DND-41 (cell line): ENCODE measurements at places on chromosomes 12 and 14.

DNA sequence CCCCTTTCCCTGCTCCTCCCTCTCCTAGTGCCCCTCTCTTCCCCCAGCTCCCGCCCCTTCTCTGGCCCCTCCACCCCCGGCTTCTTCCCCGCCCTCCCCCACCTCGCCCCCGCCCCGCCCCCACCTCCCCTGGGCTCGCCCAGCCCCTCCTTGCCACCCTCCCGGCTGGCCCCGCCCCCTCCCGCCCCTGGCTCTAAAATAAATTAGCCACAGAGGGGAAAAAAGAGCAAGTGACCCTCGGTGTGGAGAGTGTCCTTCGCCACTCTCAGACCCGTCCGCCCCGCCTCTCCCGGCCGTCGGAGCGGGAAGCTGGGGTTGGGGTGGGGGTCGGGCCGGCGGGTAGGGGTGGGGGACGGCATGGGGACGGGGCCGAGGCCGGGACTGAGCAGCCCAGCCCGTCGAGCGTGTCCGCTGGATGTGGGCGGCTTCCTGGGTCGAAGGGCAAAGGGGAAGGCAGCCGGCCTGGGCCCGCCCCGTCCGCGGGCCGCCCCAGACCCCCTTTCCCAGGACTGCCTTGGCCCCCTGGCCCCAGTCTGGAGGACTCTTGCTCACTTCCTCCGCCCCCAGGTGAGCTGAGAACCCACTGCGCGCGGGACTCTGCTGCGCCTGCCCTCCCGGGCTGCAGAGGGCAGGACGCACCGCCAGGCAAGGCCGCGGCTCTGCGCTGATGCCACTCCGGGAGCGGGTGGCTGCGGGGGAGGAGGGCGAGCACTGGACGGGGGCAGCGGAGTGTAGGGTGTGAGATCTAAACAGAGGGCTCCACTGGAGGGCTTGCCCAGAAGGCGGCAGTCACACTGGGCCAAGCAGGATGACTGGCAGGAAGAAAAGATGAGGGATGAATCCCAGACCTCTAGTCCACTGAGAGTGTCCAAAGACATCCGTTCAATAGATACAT lies 570 bp upstream of the FIGNL2 start:
- DNase-seq, result no peak

GRCh38 chr14:84850595-84850994 lies 679.3 kb upstream of the FLRT2 start:
- DNase-seq, result no peak

GRCh38 chr12:89187507-89187906 lies 164.8 kb downstream of the DUSP6 start:
- DNase-seq, result no peak

GRCh38 chr12:118850244-118850825 lies 131.0 kb upstream of the SRRM4 start:
- peak; percentile 21 for DNase-seq

DNA sequence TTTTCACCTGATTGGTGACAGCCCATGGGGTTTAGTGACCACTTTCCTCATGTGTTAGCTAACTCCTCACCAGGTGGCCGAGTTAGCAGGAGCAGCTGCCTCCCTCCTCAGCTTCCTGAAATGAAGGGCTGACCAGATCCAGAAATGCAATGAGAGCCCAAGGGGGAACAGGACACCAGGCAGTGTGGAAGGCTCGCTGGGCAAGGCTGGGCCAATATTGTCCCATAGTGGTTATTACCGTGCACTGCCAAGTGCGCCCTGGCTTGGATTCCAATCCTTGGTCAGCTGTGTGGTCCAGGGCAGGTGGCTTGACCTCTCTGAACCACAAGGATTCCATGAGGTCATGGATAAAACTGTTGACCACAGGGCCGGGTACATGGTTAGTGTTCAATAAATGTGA lies 3.6 kb upstream of the HSPB8 start:
- DNase-seq, result no peak

DNA sequence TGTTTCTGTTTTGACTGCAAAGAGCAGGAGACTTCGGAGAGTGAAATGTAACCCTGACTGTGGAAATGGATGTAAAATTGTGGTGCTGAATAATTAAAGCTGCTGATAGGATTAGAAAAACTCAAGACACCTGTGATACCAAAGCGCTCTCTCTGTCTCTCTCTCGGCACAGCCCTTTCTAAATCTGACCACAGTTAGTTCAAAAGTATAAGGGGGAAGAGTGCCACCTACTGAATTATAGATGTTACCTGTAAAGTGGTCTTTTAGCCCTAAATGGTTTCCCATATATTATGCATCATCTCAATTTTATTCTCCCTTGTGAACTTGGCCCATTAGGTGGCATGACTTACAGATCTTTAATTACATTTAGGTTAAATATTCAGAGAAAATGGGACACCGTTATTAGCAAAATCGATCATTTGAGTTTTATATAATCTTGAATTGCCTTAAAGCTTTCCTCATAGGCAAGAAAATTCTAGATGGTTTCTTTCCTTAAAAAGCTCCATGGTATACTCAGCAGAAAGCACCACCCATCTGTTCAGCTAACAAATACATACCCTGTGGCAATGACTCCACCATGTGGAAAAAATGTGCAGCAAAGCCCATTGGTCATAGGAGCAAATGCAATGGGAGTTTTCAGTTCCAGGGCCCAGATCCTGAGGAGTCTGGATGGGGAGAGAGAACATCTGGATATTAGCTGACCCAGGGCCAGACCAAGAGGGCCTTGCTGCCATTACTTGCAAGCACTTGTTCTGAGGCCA lies 18.1 kb downstream of the RFC5 start:
- DNase-seq, result no peak

DNA sequence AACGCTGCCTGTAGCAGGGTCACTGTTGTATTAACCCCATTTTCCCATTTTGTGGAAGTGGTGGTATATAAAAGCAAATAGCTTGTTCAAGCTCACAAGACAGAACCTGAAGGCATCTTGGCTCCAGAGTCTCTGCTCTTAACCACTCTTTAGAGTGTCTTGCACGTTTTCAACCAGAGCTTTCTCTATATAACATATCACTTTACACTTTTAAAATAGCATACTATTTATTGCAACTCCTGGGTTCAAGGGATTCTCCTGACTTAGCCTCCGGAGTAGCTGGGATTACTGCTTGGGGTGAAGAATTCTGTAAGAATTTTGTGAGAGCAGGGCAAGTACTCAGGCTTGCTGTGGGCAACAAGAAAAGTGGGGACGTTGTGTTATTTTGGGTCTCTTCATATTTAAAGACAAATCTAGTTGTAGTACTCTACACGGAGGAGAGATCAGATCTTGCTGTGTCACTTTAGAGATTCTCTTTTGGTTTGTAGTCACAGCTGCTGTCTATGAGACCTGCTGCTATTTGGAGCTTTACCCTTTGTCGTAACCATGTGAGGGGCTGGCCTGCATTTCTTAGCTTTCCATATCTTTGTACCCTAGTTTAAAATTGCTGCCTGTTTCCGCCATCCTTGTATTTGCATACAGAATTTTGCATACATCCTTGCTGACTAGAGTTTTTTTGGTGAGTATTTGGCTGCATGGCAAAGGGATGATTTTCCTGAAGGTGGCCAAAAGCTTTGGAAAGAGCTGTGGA lies 40.7 kb downstream of the WDR20 start:
- no peak for DNase-seq

- DNase-seq, result no peak
These were observed 30.6 kb downstream of the RASSF9 start for GRCh38 chr12:85805654-85806053.

DNA sequence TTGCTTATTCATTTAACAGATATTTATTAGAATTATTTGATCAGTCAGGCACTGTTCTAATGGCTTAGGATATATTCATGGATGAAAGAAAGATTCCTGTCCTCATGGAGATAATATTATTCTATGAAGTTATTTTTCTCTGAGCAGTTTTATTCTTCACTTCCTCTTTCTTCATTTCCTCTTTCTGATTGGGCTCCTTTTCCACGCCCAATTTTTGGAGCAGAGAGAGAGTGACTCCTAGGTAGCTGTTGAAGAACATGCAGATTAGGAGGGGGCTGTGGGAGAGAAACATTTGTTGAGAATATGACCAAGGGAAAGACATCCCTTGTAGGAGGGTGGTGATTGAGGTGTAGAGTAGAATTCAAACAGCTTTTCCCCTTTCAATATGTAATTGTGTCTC lies 6.0 kb upstream of the YARS2 start:
- no peak for DNase-seq

- no peak for DNase-seq
These were observed 185.6 kb upstream of the NAV3 start for GRCh38 chr12:77644915-77645605.

GRCh38 chr12:4293299-4293965 lies 19.9 kb downstream of the CCND2 start:
- DNase-seq, result no peak

GRCh38 chr12:51820526-51821439 lies 27.7 kb downstream of the FIGNL2 start:
- peak; percentile 90 for DNase-seq

DNA sequence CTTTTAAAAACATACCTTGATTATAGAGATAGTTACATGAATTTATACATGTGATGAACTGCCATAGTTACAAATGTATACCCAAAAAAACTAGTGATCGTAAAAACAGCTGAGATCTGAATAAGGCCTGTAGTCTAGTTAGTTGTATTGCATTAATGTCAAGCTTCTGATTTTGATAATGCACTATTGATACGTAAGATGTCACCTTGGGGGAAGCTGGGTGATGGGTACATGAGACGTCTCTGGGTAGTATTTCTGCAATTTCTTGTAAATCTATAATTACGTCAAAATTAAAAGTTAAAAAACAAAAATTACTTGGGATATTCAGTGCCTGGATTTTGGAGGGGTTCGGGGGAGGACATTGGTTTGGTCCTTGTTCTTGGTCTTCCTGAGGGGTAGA lies 144.4 kb downstream of the SAMD4A start:
- no peak for DNase-seq

GRCh38 chr14:58901826-58902225 lies 264.1 kb downstream of the DACT1 start:
- DNase-seq, result no peak

DNA sequence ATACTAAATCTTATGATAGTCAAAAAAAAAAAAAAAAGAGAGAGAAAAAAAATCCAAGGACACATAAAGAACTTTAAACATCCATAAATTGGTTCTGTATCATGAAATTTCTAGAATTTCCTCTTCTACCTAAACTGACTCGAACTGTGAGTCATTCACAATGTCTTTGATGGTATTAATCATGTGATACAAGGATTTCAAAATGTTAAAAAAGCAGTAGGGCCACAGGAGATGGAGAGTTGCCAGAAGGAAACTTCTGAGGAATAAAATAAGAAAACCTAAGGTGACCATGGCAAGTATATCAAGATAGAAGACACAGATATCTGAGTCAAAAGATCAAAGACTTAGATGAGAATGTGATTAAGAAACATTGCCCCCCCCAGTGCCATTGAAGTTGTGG lies 1320.9 kb upstream of the FLRT2 start:
- DNase-seq, result no peak
